ENCODE measurements at places on chromosomes 11 and 22.
A peak's percentile ranks its signal among the peaks of the same experiment; 100 is the strongest.

GRCh38 chr22:29787371-29787980 lies 20.3 kb downstream of the UQCR10 start:
- DNase-seq, result no peak

DNA sequence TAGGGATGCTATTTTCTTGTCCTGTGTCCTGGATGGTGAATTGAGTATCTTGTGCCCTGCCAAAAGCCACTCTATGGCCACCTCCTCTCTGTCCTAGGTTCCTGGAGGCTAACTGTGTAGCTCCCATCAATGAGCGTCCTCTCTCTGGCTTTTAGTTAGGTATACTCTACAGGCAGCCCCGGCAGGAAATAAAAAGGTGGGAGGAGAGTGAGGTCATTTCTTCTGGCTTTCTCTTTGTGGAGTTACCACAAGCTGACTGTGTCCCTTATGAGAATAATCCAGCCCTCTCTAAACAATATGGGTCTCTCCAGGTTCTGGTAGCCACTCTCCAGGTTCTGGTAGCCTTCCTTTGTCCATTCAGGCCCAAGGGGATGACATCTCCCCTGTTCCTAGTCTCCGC lies 11.7 kb upstream of the ASPHD2 start:
- no peak for DNase-seq

GRCh38 chr22:36823186-36823839 lies 6.5 kb upstream of the PVALB start:
- no peak for DNase-seq

DNA sequence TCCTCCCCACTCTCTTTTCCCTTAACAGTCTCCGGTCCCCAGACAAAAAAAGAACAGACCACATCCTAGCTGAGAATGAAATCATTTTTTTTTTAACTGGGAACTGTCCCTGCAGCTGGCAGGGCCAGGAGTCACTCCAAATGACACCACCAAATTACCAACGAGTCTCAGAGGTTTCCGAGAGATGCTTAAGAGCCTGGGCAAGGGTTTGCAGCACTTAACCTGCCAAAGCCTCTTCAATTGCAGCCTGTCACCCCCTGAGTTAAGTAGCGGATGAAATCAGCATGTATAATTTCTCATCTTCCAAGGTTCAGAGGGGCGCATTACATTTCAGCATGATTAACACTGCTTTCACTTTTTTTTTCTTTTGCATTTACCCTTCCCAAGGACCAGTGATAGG lies 71.8 kb downstream of the TENM4 start:
- no peak for DNase-seq

- DNase-seq, result no peak
These were observed 11.7 kb upstream of the UCP3 start for GRCh38 chr11:74020539-74020938.

DNA sequence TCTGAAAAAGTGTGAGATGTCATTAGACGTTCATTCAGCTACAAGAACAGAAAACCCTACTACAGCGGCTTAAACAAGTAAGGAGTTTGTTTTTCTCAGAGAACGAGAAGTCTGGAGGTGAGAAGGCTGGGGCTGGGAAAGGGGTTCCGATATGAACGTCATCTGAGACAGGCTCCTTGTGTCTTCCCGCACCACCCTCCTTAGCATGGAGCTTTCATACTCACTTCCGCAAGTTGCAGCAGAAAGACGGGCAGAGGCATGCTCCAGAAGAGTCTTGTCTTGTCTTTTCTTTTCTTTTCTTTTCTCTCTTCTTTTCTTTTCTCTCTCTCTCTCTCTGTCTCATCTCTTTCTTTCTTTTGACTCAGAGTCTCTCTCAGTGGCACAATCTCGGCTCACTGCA lies 3.6 kb downstream of the TMEM45B start:
- no peak for DNase-seq

- DNase-seq, result no peak
These were observed 2.8 kb upstream of the PHLDA2 start for GRCh38 chr11:2931771-2932738.

DNA sequence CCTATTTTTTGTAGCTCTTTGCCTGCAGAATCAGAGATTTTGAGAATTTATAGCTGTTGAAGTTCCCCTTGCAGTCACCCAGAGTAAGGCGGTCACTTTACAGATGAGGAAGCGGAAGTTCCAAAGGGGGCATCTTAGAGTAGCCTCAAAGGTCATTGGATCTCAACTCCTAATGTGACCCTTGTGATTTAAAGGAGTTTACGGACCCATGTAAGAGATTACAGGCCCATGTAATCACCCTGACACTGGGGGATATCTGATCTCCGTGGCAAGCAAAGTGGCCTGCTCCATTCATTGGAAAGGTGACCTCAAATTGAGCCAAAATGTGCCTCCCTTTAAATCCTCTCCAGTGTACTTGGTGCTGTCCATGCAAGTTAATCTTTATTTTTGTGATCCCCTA lies 15.7 kb downstream of the P2RX3 start:
- no peak for DNase-seq

DNA sequence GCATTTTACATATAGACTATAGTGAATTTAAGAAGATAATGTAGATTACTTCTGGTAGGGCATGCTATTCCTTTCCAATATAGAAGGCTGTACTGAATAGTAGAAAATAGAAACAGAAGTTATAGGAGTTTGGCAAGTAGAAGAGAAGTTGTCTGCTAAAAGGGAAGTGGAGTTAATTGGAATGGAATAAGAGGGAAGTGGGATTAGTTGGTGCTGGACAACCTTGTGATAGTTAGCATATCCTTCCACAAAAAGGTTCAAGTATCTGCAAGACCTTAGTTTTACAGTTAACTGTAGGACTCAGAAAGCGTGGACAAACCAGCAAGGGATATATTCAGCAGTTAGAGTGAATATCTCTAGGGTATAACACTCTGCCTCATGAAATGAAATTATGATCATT lies 185.5 kb downstream of the SWAP70 start:
- no peak for DNase-seq

- DNase-seq, result no peak
These were observed 19.6 kb downstream of the FGF3 start for GRCh38 chr11:69799582-69799981.

DNA sequence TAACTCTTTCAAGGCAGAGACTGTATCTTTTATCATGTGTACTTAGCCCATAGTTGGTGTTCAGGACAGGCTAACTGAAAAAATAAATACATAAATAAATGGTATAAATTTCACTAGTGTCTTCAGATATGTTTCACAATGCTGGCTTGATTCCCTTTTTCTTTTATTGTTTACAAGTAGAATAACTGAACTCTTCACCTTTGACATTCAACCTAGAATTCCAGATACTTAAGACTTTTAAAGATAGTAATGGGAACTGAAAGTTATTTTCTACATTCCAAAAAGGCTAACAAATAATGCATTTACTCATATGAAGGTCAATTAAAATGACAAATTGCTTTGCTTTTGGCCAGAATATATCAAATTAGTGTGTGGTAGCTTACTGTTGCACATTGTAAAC lies 411.3 kb upstream of the TENM4 start:
- DNase-seq, result peak; percentile 55
